ENCODE measurements at places on chromosomes 16 and 17.

- no peak for DNase-seq
Measured at GRCh38 chr17:16916557-16916920, 55.4 kb downstream of the TNFRSF13B start.

- DNase-seq, result no peak
Measured at GRCh38 chr16:77951788-77952187, 70.6 kb upstream of the CLEC3A start.

DNA sequence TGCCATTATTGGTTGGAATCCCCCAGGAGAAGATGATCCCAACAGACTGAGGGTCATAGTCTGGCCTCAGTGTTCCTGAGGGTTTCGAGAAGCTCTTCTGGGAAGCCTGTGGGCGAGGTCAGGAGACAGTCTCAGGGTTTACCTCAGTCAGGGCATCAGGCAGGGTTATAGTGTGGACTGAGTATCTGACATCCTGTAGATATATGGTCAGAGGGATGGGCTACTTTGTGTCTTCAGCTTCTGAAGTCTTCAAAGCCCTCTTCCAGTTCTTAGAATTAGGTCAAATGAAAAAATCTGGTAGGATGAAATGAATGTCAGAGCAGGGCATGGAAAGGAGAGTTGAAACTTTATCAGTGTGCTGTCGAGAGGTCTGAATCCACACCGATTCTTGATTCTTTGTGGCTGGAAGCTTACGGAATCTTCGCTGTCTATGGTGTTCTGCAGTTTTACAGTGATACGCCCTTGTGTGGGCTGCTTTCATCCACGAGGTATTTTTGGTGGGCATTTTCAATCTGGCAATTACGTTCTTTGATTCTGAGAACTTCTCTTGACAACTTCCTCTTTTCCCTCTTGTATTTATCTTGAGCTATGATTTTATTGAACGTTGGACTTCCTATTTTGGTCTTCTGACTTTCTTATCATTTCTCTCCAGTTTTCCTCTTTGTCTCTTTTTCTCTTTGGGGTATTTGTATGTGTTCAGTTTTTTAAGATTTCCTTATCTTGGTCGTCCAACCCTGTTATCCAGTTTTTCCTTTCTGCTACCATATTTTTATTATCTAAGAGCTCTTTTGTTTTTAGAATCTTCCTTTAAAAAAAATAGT is 30.4 kb downstream of the BPTF start:
- DNase-seq, result no peak

DNA sequence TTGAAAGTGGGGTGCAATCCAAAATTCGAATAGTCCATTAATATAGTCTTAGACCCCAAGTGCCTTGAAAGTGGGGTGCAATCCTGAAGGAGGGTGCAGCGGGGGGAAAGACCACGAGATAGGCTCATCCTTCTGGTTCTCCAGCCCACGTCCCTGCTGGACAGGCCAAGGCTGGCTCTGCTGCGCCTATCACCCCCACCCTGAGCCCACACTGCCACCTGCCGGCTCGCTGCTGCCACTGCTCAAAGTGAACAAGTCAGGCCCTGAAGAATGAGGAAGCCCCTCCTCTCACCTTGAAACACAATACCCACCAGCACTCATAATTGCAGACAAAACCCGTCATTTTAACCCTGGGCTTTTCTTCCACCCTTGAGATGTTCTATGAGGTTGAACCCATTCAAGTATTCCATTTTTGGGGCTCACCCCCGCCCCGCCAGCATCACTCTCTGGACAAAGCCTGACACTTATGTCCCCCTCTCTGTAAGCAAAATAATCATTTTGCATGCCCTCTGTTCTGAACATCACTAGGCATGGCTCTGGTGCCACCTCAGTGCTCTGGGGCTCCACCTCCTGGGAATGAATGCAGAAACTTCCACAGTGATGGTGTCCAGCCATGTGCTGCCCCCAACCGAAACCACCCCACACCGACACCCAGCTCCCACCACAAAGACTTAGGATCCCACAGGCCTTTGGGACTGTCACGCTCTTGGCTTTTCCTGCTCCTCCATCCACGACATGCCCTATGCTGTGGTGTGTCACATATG is 56.8 kb downstream of the BEAN1 start:
- peak; percentile 92 for DNase-seq

GRCh38 chr17:81039096-81039495 is 4.1 kb downstream of the BAIAP2 start:
- no peak for DNase-seq

DNA sequence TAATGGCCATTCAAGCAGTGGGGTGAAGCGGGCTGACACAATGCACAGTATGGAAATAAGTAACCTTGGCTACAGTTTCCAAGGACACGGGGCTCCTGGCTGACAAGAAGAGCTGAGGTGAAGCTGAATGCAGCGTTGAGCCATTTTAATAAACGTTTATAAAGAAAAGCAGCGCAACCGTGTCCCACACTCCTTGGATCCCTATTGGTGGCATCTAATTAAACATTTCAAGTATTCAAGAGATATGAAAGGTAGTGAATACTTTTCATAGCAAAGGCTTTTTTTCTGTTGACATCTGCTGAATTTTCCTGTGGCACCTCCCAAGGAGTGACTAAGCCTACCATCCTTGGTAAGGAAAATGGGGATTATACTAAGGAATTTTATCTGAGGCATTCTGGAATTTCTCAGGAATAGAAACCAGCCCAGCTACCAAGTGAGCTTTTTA is 26.5 kb downstream of the DUSP14 start:
- peak; percentile 59 for DNase-seq

DNA sequence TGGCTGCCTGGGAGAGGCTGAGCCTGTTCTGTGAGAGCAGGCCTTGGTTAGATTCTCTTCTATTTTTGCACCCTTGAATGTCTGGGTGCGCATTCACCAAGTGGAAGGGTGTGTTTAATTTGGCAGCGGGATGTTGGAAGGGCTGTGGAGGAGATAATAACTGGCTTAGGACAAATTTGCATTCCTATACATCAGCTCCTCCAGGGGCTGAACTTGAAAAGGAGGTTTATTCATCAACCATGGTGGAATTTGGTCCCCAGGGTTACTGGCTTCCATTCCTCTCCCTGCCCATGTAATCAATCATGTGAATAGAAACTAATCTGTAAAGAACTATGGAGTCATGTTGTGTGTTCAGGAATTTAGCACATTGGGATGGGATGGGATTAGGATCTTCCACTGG is 100.2 kb upstream of the FOXF1 start:
- DNase-seq, result no peak

DNA sequence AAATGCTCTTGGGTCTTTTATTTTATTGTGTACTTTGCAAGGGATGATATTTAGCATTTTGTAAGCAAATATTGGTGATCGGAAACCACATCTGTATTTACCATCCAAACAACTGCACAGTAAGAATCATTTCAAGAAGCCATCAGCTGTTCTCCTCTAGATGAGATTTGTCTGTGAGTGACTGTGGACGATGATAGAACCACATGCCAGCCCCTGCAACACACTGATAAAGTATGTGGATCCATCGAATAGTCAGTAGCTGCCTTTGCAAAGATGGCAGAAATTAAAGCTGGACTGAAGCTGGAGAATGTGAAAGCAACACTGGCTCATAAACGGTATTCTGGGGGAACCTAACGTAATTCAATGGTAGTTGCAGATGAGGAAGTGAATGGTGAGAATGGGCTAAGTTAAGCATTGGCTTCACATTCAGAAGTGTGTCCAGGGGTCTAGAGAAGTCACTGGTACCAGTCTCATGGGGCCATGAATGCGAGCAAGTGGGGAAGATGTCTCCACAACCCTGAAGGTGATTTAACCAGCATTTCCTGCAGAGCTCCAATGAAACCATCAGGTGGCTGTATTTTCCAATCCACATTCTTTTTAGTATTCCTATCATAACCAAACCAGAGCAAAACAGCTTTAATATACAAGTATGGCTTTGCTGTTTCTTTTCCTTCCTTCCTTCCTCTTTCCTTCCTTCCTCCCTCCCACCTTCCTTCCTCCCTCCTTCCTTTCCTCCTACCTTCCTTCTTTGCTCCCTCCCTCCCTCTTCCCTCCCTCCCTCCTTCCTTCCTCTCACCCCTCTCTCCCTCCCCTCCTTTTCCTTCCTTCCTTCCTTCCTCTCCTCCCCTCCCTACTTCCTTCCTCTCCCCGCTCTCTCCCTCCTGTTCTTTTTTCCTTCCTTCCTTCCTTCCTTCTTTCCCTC is 169.4 kb downstream of the ABCA8 start:
- no peak for DNase-seq

GRCh38 chr17:51850201-51850600 is 308.3 kb downstream of the CA10 start:
- no peak for DNase-seq

DNA sequence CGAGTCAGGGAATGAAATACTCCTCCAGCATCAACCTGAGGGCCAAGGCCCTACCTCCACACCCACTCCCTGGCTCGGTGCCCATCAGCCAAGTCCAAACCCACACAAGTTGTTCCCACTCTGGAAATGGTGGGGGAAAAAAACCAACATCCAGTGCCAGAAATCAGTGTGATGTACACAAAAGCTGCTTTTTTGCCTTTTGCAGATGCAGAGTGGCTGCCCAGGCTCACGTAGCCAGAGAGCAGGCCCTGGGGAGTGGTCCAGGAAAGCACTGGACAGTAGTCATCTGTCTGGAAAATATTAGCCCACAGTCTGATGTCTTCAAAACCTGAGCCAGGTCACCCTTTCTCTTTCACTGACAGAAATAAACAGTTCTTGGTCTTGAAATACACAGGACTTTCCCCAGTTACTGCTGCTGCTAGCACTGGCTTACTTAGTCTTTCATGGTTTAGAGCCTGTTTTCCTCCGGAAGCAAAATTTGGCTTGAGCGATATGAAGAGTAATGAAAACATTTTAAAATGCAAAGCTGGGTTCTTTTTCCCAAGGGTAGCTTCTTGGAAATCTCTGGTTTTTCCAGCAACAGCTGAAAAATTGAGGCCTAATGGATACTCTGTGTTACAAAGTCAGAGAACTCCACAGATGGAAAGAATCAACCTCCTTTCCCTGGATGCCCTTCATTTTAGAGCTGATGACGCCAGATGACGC is 18.2 kb upstream of the NOS2 start:
- peak; percentile 53 for DNase-seq

DNA sequence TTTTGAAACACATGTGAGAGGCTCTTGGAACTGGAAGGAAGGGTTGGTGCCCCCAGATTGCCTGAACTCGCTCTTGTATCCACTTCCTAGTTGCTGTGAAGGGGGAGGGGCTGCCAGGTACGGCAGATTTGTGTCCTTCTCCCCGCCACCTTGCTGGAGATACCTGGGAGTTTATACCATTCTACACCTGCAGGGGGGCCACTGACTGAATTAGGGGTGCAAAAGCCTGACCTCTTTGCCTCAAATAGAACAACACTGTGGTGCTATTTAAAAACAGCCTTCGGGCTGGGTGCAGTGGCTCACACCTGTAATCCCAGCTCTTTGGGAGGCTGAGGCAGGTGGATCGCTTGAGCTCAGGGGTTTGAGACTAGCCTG is 35.1 kb upstream of the IL34 start:
- no peak for DNase-seq

DNA sequence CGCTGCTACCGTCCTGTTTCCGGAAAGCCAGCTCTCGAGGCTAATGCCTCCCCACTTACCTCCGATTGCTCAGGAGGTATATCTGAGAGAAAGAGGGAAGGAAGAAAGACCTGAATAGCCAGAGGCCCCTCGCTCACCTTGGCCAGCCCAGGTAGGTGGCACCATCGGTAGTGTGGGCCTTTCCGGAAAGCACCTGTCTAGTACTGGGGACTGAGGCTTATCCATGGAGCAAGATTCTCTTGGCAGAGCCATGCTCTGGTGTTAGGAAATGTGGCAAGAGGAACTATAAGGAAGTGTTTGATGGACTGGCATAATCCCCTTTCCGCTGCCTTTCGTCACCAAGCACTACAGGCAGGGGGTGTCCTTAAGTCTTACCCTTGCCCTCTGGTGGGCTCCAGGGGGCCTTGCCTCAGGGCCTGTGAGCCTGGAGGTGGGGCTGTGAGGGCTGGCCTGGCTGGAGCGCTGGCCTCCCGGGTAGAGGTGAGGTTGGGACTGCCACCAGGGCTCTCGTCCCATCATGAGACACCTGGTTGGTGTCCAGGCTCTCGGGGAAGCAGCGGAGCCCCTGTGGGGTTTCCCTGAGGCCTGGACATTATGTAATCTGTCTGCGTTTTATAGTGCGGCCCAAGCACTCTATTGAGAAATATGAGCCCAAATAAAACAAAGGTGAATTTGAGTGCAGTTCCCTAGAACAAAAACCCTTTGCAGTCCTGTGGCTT is 2.9 kb downstream of the CMIP start:
- DNase-seq, result no peak

DNA sequence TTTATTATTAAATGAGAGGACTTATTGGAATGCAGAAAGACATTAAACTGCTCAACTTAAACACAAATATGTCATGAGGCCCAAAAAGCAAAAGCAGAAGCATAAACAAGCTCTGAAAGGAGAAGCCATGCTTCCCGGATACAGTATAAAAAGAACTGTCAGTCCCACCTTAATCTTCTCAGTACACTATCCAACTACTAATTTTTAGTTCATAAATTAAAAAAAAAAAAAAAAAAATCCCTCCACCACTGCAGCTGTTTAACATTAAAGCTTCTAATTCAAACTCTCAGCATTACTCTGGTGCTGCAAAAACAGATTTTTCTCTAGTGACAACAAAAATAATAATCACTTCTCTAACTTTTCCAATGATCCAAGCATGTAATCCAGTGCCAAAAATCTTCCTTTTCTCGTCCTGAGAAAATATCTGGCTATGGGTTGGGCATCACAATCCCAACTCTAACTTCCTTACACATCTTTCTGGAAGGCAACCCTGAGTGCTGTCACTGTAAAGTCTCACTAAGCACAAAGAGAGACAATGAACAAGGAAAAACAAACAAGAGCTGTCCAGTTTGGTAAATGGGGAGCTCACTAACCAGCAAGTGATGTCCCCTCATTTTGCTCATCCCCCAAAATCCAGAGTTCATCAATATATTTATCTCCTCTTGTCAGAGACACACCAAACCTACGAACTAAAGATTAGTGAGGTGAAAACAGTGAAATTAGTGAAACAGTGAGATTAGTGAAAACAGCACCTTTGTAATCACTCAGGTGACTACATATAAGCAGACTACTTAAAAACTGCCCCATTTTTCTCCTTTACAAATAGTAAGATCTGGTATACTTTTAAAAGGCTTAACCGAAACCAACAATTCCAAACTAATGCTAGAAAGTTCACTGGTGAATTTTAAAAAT is 5.5 kb downstream of the USP32 start:
- no peak for DNase-seq

DNA sequence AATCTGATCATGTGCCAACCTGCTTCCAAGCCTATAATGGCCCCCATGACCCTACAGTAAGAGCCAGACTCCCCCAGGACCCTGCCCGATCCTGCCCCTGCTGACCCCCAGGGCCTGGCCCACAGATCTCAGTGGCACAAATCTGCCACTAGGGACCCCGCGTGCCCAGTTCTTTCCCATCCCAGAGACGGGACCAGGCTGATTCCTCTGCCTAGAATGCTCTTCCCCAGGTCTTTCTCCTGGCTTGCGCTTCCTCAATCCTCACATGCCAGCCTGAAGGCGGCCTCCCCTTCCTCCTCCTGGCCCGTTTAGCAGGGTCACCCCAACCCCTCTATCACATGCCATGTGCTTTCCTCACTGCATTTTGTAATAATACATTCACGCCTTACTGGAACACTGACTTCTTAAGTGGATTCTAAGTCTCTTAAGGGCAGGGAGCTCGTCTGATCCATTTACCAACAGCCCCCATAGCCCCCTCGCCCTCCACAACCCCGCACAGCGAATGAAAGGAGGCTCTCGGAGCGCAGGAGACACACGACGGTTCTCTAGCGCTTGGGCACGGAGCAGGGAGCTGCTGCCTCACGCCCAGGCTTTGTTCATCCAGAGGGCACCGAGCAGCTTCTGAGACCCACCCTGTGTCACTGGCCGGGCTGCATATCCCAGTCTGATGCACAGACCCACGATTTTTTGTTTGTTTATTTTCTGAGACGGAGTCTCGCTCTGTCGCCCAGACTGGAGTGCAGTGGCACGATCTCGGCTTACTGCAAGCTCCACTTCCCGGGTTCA is 1.2 kb downstream of the TRIM65 start:
- DNase-seq, result peak; percentile 48
